ENCODE measurements at places on chromosomes 7 and 10.

DNA sequence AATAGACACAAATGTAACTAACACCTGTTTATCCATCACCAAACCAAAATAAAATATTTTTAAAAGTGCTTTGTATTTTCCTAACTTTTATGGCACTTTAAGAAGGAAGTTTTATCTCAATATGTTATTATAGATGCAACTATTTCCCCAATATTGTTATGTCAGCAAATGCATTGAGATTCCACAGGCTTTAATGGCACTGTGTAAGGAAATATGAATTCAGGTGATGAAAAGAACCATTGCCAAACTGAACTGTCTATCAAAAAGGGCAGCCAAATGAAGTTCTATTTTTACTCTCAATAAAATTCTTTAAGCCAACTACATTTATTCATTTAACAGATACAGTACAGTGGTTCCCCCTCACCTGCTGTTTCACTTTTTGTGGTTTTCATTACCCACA lies 67.2 kb upstream of the OIT3 start:
- no peak for DNase-seq
- H3K27me3 ChIP-seq, result no peaks in the 10 kb centered on the region
- no peak overlapping the region for H3K4me3 ChIP-seq
- peaks cover 7% of the 10 kb centered on the region for H3K4me1 ChIP-seq

DNA sequence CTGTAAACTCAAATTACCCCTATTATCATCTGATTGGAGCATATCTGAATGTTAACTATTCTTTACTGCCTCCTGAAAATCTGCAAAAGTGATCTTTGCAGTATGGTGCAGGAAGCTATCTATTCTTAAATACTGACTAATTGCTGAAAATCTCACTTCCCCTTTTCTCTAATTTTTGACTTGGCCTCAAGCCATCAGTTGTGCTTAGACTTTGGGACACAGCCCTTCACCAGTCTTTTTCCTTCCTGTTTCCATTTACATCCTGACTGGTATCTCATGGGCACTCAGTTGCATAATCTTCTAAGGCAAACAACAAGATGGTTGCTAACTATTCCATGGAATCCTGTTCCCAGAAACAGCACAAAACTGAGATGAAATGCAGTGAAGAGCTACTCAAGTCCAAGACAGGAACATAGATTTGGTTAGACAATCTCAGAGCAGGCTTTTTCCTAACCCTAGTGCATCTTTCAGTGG lies 228.5 kb downstream of the SORCS1 start:
- no peak overlapping the region for H3K27ac ChIP-seq
- no peaks in the 10 kb centered on the region for H3K36me3 ChIP-seq
- peak; percentile 25 for DNase-seq
- H3K4me3 ChIP-seq, result no peak overlapping the region
- H3K27me3 ChIP-seq, result no peaks in the 10 kb centered on the region

GRCh38 chr10:70931168-70931815 lies 42.9 kb upstream of the PCBD1 start:
- H3K4me1 ChIP-seq, result no peaks in the 10 kb centered on the region
- H3K27me3 ChIP-seq, result no peaks in the 10 kb centered on the region
- no peaks in the 10 kb centered on the region for H3K36me3 ChIP-seq
- H3K4me3 ChIP-seq, result no peak overlapping the region
- DNase-seq, result no peak

DNA sequence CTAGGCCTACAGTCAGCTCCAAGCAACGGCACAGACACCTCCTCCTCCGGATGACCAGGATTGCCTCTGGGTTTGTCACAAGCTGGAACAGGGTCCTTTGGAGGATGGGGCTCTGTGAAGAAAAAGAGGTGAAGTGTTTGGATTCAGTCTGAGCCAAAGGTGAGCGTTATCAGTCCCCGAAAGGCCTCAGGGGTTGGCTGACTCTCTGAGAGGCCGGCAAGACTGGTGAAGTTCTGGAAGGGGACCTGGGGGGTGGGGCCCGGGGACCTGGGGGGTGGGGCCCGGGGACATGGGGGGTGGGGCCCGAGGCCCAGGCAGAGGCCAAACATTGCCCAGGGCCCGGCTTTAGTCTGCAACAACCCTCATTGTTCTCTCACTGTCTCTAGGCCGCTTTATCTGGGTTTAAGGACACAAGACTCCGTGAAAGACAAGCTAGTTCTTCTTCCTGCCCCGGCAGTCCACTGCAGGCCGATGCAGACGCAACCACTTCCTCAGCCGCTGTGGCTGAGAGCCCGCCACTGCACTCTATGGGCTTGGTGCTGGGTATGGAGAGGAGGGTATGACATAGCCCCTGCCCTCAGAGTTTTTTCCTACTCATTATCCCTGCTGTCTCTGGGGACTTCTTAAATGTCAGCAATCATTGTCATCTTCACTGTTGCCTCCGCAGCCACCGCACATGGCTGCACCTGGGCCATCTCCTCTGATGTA lies 27.4 kb upstream of the PSAP start:
- H3K4me3 ChIP-seq, result no peak overlapping the region
- no peak overlapping the region for H3K27ac ChIP-seq
- DNase-seq, result no peak
- H3K36me3 ChIP-seq, result no peaks in the 10 kb centered on the region
- H3K4me1 ChIP-seq, result no peaks in the 10 kb centered on the region

DNA sequence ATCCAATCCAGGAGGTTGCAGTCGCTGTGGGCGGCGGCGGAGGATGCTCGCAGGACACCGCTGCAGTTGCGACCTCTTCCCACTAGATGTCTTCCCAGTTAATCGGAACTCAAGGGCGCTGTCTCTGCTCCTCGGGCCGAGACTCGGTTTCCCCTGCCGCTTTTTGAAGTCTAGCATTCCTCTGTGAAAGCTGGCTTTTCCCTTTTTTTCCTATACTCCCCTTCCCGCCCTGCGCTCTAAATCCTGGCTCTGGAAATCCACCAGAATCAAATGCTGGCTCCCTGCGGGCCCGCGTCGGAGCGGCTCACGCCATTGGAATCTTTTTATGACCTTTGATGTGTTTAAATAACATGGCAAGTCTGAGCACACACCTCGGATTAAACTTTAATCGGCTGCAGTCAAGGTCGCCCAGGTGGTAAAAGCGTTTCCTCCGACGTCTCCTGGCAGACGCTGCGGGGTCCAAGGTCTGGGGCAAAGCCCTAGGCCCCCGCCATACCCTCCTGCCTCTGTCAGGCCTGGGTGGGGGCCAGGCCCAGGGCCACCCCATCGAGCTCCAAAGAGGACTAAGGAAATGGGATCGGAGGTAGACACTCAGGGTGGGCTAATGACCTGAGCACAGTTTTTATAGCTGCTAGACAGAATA lies 10.7 kb upstream of the HOXA13 start:
- no peak overlapping the region for H3K27ac ChIP-seq
- H3K27me3 ChIP-seq, result peaks cover 100% of the 10 kb centered on the region
- peaks cover 30% of the 10 kb centered on the region for H3K4me1 ChIP-seq
- no peaks in the 10 kb centered on the region for H3K36me3 ChIP-seq
- H3K4me3 ChIP-seq, result peak overlapping the region; percentile 7

All from stomach (tissue), 19 donors.